ENCODE measurements at places on chromosomes 11 and 22.

GRCh38 chr22:46068593-46069491 lies 81.5 kb upstream of the PPARA start:
- no peak for DNase-seq

GRCh38 chr11:73989156-73989555 lies 6.5 kb upstream of the UCP2 start:
- DNase-seq, result no peak

DNA sequence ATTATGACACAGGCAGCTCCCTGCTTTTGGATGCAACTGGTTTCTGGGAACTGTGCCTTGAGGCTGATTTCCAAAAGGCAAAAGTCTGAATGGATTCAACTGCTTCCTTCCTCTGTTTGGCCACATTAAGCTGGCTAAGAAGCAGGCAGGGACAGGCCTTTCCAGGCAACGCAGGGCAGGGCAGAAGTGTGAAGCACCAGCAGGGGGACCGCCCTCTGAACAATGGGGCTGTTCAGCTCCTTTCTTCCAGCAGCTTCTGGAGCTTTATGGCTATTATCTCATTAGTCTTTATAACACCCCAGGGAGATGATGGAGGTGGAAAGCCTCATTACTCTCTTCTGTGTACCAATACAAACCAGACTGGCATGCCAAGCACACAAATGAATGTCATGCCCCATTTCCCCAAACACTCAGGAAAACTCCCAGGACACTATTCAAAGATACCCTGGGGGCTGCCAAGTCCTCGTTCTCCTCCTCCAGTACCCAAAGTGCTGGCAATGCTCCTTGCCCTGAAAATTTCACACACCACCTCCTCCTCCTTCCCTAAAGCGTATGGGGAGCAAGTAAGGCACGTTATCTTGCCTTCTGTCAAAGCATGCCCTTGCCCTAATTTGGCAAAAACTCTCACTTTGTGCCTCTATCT lies 21.3 kb downstream of the MORC2 start:
- DNase-seq, result no peak

GRCh38 chr22:29342577-29343312 lies 27.2 kb upstream of the RASL10A start:
- DNase-seq, result no peak

DNA sequence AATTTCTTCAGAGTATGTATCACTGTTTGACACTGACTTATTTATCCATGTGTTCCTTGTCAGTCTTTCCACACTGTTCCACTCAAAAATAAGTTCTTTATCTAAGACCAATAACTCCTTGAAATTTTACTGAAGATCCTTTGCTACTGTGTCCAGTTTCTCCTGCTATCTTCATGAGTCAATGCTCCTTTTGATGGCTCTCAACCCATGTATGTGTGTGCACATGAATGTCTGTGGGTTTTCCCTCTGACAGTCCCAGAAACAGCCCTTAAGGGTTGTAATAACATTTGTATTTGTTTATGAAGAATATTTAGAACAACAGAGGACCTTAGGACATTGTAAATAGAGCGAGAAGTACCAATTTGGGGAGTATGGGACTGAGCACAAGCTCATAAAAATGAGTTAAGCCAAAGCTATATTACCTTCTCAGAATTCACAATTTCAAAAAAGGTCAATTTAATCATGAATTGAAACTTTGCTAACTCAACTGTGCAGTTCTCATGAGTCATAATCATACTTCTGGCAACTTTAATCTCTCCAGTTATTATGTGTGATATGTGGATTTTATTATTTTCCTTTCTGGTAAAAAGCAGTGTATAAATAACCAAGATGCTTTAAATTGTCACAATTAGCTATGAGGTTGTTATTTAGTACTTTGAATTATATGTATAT lies 533.6 kb downstream of the CNTN5 start:
- no peak for DNase-seq

GRCh38 chr11:124943254-124943616 lies 7.4 kb upstream of the HEPACAM start:
- no peak for DNase-seq

DNA sequence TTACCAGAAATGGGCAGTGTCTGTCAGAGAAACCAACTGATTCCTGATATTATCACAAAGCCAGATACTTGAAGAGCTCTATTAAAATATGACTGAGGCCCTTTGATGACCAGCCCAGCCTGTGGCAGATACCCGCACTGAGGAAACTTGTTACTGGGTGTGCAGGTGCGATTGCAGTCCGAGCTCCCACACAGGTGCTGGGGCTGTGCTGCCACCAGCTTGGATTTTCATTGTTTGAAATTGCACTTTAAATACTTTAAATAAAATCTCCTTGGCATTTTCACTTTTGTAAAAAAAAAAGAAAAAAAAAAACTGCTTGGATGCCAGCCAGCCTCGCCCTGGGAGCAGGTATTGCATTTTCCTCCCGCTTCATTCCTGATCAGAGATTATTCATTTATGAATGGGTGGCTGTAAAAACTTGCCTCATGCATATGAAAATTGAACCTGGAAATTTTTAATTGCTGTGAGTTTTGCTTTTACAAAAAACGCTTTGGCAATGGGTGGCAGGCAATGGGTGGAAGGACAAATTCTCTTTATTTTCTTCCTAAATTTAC lies 21.2 kb downstream of the EHF start:
- DNase-seq, result no peak

DNA sequence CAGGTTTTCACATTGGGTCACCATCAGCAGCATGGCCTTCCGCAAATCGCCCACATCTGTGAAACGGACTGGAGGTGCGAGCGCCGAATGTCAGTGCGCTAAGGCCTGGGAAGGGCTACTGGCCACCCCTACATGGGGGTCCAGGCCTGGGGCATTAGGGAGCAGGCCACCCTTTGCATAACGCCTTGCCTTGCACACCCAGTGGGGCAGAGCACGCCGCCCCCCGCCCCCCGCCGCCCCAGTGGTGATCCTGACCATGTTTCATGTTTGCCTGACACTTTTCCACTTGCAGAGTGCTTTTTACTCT lies 2.6 kb downstream of the GRK2 start:
- DNase-seq, result no peak

DNA sequence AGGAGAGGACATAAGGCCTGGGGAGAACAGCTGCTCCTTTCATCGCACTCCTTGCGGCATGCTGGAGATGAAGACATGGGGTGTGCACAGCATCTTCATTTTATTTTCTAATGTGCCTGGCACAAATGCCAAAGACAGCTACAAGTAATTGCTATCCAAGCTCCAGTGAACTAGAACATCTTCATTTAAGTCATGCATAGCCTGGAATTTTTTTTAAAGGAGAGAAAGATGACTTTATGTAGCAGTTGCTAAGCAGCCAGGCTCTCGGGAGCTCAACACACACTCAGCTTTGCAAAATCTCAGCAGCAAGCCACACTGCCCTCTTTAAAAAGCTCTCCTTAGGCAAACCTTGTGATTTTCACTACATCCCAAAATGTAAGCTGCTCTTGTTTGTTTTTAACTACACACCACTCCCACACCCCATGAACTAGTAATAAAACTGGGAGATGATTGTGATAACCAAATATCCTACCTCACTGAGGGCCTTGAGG lies 164.5 kb upstream of the POU2AF2 start:
- DNase-seq, result no peak

DNA sequence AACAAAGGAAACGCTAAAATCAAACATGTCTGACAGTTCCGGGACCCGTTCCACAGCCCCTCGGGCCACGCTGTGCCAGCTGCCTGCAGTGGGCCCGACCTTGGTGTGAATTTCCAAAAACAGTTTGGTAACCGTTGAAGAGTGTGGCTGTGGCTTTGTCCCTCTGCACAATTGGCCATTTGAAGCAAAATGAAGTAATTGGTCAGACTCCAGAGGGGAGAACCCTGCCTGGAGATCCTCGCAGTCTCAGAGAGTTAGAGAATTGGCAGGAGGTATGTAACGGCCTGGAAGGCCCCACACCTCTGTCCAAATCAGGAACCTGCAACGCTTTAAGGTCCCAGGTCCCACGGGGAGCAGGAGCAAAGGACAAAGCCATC lies 26.3 kb downstream of the TRMU start:
- no peak for DNase-seq

GRCh38 chr11:34926101-34926830 lies 9.8 kb downstream of the PDHX start:
- peak; percentile 27 for DNase-seq

GRCh38 chr22:39298241-39298987 lies 21.0 kb downstream of the RPL3 start:
- no peak for DNase-seq

DNA sequence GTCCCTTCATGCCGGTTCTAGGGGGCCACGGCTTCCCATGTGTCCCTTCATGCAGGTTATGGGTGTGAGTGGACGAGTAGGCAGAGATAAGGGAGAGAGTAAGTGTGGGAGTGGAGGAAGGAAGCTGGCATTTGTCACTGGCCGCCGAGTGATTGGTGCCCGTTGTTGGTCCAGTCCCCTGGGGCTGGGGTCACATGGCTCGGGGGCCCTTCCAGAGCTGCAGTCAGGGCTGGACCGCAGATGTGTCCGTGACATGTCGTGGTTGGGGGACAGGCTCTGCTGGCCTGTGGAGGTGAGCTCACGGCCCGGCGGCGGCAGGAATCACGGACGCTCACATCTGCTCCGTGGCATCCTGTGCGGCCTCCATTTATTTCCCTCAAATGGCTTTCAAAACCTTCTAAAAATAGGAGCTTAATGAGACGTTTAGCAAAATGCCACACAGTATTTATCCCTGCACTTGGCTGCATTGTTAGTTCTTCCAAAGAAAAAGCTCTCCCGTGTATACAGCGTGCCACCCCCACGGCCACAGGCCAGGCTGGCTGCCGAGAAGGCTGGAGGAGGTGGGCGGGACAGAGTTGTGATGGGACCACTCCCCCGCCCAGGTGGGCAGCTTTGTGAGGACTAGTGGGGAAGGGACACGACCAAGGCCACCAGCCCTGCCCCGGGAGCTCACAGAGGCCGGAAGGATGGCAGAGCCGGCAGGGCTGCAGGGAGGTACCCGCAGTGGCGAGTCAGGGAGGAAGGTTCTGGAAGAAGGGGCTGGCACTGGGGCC lies 386.7 kb downstream of the TBC1D22A start:
- no peak for DNase-seq

GRCh38 chr11:122843281-122844141 lies 5.2 kb downstream of the CRTAM start:
- DNase-seq, result peak; percentile 39

GRCh38 chr11:27718863-27719545 lies 18.7 kb upstream of the BDNF start:
- DNase-seq, result no peak

DNA sequence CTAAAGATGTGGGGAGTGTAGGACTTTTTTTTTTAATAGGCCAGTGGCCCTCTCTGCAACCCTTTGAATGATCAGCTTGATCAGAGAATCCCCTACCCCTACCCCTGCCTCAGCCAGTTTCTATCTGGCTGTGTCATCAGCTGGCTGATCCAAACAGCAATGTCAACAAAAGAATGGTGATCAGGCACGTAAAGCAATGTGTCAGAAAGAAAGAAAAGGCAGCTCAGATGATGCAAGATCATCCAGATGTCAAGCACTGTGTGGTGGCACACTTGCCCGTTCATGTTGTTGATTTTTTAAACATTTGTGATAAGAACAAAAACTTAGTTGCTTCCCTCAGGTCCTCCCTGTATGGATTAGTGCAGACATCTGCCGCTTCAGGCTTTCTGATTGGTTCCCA lies 26.3 kb upstream of the EHF start:
- no peak for DNase-seq

Measured in stimulated activated CD4-positive, alpha-beta T cell treated with anti-CD3 and anti-CD28 coated beads, Interleukin-4, amount 100 ng/mL, for 24 hours (primary cell).